Epithelial cell of proximal tubule (primary cell): ENCODE measurements at places on chromosomes 2 and 18. TPM values are rescaled to one million over a fixed set of nuclear protein-coding genes. Genes with fewer than 3 reads are reported as not detected.

- DNase-seq, result peak; percentile 39
Observed at GRCh38 chr2:101546376-101547058, 71.6 kb upstream of the RFX8 start.

GRCh38 chr2:16554060-16554583 lies 111.5 kb downstream of the CYRIA start:
- DNase-seq, result no peak

SPATA3 gene
- total RNA-seq, result not detected in 2 replicates

- no peak for DNase-seq
Observed at GRCh38 chr2:27721884-27722485, 49.5 kb upstream of the MRPL33 start.

DNA sequence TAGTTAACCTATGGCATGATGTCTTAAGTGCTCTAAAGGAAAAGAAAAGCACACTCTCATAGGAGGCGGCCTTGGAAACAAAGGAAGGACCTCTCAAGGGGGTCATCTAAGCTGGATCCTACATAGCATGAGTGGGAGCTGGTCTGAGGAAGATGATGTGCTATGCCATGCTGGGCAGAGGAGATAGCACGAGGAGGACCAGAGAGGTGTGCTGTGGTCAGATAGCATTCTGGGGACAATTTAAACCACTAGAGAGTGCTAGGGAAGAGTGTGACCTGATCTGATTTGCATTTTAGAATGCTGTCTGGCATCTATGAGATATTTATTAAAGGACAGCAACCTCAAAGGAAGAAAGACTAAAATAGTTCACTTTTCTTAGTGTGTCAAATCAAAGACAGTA lies 910.1 kb upstream of the CELF4 start:
- no peak for DNase-seq

TUBA3E gene
- not detected in 2 replicates for total RNA-seq

C2orf78 gene
- not detected in 2 replicates for total RNA-seq

SIX2 gene
- total RNA-seq, result 0.06 and 3.1 TPM in 2 replicates

NOL4 gene
- total RNA-seq, result 0.07 and 0.23 TPM in 2 replicates

DNA sequence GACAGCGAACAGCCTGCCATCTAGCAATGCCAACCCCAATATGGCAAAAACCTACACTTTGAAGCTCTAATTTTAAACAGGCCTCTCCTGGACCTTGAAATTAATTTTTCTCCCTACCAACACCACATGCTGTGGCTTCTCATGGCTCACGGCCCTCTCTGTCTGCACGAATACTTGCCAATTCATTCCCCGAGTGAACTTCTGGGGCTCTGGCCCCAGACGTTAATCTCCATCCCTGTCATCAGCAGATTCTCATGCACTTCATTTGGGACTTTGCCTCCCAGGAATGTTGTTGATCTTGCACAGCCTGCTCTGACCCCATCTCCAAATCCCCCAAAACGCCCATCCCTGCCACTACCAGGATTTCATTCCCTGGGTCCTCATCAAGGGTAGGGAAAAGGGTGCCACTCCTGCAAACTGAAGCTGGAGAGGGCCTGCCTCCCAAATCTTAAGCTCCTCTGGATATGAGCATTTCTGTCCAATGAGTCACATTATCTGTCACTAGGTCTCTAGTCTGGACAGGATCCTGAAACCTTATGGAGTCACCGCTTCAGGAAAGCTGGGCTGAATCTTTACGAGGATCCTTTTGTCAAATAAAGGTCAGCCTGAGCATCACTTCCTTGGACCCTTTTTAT lies 10.4 kb downstream of the FIGLA start:
- DNase-seq, result no peak

DPP10 gene
- total RNA-seq, result 0.06 and 0.14 TPM in 2 replicates

SPP2 gene
- total RNA-seq, result not detected in 2 replicates

DNA sequence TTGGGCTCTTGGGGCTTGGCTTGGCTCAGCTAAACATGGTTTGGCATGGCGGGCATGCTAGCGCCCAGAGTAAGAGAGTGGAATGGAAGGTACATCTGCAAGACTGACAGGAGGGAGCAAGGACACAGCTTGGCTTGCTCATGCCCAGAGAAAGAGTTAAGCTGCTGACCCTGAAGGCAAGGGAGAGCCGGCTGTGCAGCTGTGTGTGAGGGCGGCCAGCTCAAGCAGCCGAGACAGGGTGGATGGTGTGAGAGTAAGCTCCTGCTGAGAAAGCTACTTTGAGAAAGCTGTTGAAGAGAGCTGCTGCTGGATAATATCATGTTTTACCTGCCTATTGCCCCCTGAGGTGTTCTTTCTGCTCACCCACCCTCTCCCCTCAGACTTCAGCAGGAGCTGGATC lies 135.6 kb downstream of the CCBE1 start:
- DNase-seq, result no peak

- DNase-seq, result no peak
Observed at GRCh38 chr2:207248702-207249377, 83.1 kb upstream of the KLF7 start.

DNER gene
- 1.3 and 2.7 TPM in 2 replicates for total RNA-seq

- no peak for DNase-seq
Observed at GRCh38 chr18:9987345-9987744, 73.5 kb downstream of the VAPA start.

GRCh38 chr2:222598611-222599010 lies 57.3 kb downstream of the FARSB start:
- no peak for DNase-seq

SKOR2 gene
- total RNA-seq, result not detected in 2 replicates

DNA sequence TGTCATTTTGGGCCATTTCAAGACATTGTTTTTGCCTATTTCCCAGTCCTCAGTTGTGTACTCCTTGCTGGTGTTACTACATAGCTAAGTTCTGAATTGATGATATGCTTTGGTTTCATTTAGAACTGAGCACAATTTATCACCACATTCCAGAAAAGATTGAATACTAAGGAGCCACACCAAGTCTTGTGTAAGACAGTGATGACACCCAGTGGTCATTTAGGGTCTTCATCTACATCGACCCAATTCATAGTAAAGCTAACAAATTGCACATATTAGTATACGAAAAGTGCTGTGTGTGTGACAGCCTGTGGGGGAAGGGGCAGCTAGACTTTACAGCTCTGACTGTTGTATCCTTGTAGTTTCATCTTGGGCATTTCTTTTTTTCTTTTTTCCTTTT lies 10.9 kb upstream of the DLX2 start:
- DNase-seq, result no peak
